ENCODE measurements at places on chromosomes 2 and 18. TPM values are rescaled to one million over a fixed set of nuclear protein-coding genes. Genes with fewer than 3 reads are reported as not detected.
A peak's percentile ranks its signal among the peaks of the same experiment; 100 is the strongest.

GRCh38 chr18:2002151-2002550 lies 569.2 kb downstream of the METTL4 start:
- H3K4me3 ChIP-seq = no peak overlapping the region
- no peaks in the 10 kb centered on the region for H3K27me3 ChIP-seq
- DNase-seq = no peak

- H3K27ac ChIP-seq = no peak overlapping the region
- no peak for DNase-seq
- no peaks in the 10 kb centered on the region for H3K36me3 ChIP-seq
- no peak overlapping the region for H3K4me3 ChIP-seq
- H3K27me3 ChIP-seq = no peaks in the 10 kb centered on the region
Measured at GRCh38 chr2:207153266-207153975, 12.3 kb downstream of the KLF7 start.

Gene NEB
- total RNA-seq = 0.29 TPM

Gene SLC4A3
- not detected for total RNA-seq

GRCh38 chr2:57376985-57377384 lies 669.6 kb upstream of the VRK2 start:
- H3K27me3 ChIP-seq = no peaks in the 10 kb centered on the region
- no peak overlapping the region for H3K4me3 ChIP-seq
- H3K27ac ChIP-seq = no peak overlapping the region
- no peak for DNase-seq
- no peaks in the 10 kb centered on the region for H3K36me3 ChIP-seq

Gene WDR43
- 169 TPM for total RNA-seq

GRCh38 chr2:191846515-191847476 lies at the start of gene CAVIN2:
Gene CAVIN2, minus strand, starts transcription at chr2:191847088. Its CDS starts 163 bp downstream, at chr2:191846925.
- H3K36me3 ChIP-seq = no peaks in the 10 kb centered on the region
- H3K4me1 ChIP-seq = no peaks in the 10 kb centered on the region
- peak within 1 kb of the TSS; percentile 64 for H3K27ac ChIP-seq
- no peaks in the 10 kb centered on the region for H3K27me3 ChIP-seq
- no peak for DNase-seq

Gene GFPT1
- 40.0 TPM for total RNA-seq

GRCh38 chr2:190882856-190883582 lies 2.4 kb downstream of the GLS start:
- no peaks in the 10 kb centered on the region for H3K27me3 ChIP-seq
- no peak for DNase-seq
- no peaks in the 10 kb centered on the region for H3K36me3 ChIP-seq
- H3K4me3 ChIP-seq = peak overlapping the region; percentile 95

Gene EVX2
- not detected for total RNA-seq

Measured in CD8-positive, alpha-beta memory T cell (primary cell).